ENCODE measurements at places on chromosomes 7 and 10.

GRCh38 chr10:61170594-61170993 is 226.6 kb upstream of the RHOBTB1 start:
- DNase-seq = no peak

DNA sequence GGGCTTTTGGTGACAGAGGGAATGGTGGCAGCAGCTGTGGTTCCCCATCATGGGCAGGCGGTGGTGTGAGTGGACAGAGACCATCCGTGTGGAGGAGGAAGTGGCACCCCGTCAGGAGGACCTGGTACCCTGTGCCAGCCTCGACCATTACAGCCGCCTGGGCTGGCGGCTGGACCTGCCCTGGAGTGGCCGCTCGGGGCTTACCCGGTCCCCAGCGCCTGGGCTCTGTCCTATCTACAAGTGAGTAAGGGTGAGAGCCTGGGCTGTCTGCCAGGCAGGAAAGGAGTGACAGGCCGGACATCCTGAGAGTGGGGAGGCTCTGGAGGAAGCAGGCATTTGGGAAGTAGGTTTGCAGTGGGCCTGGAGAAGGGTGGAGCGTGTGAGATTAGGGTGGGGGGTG is 2.9 kb upstream of the ZNF467 start:
- peak; percentile 69 for DNase-seq

DNA sequence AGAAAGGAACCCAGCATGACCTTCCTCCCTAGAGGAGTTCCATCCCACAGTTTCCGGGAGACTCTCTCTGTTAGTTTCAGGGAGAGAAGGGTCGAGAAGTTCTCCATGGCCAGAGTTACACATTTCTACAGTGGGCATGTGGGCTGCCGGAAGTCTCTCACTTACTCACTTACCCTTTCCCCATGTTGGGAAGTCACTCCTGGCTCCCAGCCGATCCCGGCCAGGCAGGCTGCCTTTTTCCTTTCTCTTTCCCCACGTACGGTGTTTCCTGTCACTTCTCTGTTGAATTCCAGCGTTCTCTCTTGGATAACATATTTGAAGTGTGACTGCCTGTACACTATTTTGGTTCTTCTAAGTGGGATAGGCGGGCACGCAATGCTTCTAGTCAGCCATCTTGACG is 3.5 kb downstream of the TEX36 start:
- DNase-seq = peak; percentile 41

DNA sequence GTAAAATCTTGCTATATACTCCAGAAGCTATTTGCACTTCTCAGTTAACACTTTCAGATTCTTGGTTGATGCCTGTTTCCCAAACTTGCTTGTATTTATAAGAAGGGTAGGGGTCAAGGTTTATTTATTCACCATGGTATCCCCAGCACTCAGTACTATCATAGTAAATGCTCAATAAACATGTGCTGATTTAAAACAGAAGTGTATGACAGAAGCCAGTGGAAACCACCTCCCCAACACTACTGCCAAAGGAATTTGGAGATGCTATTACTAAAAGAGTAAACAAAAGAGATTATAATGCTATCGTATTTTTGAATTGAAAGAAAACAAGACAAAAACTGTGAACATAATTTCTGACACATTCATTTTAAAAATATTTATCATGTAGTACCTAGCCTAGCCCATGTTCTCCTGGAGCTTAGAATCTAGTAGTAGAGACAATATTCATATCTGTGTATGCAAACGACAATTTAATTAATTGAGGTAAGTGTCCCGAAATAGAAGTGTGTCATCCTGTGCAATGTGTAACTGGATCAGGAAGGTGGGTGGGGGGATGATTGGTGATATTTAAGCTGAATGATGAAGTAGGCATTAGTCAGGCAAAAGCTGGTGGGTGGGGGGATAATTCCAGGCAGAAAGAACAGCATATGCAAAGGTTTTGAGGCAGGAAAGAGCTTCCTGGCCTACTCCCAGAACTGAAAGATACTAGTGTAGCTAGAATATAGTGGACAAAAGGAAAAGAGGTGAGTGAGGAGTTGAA is 77.5 kb downstream of the HGF start:
- no peak for DNase-seq

DNA sequence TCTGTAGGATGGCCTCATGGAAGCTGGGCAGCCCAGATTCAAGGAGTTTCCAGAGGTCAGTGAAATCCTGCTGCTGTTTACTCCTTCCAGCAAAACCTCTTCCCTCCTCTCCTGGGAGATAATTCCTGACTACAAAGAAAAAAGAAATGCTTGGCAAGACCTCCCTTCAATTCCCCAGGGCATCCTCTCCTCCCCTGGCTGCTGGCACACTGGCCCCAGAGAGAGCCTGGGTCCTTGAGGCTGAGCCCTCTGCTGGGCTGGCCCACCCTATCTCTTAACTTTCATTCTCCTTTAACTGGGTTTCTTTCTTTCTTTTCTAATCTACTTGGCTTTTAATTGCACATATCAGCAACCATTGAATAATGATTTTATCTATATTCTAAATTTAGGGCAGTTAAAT is 7.7 kb downstream of the DRGX start:
- no peak for DNase-seq

- peak; percentile 68 for DNase-seq
Measured at GRCh38 chr7:135672560-135673359, 10.4 kb downstream of the STMP1 start.

DNA sequence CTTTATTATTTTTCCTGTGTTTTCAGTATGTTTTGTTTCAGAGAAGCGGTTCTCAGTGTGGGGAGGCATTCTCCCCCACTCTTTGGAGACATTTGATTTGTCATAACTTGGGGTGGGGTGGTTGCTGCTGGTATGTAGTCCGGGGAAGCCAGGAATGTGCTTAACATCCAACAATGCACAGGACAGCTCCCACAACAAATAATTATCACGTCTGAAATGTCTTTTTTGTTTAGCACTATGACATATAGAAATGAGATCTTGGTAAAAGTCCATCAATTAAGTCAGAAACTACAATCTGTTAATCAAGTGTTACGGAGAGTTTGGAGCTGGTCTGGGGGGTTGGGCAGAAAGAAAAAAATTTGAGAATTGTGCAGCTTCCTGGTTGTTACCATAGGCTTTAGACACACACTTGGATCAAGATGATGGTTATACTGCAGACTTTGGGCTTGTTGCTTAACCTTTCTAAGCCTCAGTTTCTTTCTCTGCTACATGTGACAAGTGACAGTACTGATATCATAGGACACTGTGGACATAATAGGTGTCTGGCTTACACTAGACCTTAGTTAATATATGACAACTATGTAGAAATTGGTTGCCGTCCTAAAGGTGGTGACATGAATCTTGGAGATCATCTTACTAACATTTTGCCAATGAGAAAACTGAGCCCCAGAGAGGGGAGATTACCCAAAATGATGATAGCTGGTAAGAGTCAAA is 113.7 kb downstream of the LRMDA start:
- DNase-seq = no peak

DNA sequence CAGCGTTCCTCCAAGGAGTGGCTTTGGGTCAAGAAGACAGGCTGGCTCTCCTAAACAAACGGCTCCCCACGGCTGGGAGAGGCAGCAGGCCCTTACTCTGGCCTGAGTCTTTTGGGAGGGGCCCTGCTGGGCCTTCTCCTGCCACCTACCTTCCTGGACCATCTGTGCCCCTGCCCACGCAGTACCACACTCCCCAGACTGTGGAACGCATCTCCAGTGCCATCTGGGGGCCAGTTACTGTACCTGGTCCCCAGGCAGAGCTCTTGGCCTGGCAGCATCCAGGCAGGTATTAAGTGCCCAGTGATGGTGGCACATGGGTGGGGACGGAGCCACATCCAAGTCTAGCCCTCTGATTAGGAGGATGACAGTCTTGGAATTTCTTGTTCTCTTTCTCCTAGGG is 14.4 kb downstream of the ALKBH4 start:
- no peak for DNase-seq

DNA sequence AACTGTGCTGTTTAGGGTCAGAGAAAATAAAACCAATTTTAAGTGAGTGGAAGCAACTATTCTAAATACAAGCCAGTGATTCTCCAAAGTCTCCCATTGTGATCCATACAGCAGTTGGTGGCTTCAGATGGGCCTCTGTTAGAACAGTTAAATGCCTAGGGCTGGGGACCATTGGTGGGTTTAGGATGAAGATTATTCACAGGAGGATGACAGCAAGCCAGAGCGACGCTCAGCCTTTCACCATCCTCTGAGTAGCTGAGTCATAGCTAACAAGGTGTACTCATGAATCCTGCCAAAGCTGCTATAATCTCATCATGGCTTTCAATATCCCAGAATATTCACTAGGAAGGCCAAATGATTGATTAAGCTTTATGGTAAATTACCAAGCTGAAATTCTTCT is 39.6 kb downstream of the STARD3NL start:
- DNase-seq = no peak

DNA sequence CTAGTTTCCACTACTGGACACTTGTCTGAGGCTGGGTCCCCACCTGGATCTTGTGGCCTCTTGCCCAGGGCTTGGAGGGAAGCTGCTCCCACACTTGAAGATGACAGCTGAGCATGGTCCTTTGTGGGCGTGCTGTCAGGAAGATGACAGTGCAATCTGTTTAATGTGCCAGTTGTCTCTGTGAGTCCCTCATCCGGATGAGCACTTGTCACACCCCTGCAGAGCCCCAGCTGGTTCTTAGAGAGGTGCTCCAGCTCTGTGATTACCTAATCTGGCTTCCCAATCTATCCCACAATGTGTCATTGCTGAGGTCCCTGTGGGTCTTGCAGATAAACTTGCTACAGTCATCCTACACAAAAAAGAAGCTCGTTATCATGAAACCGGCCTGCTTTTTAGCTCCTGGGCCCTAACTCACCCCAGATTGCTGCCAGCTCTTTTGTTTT is 34.8 kb upstream of the CCSER2 start:
- no peak for DNase-seq

DNA sequence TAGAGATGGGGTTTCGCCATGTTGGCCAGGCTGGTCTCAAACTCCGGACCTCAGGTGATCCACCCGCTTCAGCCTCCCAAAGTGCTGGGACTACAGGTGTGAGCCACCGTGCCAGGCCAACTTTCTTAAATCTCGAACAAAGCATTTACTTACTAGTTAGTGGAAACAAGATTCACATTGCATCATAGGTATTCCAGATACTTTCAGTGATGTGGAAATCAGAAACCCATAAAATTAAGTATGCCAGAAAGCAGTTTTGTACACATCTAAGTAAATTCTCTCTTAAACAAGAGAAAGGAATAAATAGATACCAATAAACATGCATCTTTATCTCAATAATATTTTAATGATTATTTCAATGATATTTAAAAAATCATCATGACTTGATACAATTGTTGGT is 75.5 kb downstream of the DGKI start:
- DNase-seq = no peak

DNA sequence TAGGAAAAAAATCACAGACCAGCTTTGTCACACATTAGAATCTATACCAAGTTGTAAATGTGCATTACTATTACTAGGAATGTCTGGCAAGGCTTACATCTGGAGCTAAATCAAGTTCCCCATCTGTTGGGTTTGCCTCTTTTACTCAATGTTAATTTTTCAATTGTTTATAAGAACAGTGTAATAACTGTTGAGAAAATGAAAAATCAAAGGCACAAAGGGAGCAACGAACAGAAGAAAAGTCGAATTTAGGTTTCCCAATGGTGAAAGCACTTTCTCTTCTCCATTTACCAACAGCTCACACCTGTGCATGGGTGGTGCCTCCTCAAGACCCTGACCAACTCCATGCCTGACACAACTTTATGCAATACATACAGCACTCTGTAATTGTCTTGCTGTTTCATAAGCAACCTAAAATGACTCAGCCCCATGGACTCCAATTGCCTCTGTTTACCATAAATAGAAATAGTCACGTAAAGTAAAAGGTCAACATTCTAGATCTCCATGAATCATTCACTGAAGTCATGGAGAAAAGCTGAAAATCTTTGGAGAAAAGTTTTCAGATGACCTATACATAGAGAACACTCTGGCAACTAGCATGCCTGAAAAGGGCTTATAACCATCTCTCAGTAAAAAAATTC is 95.5 kb upstream of the KCNIP2 start:
- DNase-seq = peak; percentile 82

GRCh38 chr10:129755158-129755591 is 208.9 kb downstream of the EBF3 start:
- DNase-seq = no peak

DNA sequence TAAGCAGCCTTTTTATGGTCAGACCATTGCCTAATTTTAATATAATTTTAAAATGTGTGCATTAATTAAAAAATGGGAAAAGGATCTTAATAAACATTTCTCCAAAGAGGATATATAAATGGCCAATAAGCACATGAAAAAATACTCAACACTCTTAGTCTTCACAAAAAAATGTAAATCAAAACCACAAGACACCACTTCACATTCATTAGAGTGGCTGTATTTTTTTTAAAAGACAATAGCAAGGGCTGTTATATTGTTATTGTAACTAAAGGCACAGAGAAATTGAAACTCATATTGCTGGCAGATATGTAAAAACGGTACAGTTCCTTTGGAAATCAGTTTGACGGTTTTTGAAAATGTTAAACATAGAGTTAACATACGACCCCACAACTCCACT is 3.2 kb upstream of the CROT start:
- no peak for DNase-seq

DNA sequence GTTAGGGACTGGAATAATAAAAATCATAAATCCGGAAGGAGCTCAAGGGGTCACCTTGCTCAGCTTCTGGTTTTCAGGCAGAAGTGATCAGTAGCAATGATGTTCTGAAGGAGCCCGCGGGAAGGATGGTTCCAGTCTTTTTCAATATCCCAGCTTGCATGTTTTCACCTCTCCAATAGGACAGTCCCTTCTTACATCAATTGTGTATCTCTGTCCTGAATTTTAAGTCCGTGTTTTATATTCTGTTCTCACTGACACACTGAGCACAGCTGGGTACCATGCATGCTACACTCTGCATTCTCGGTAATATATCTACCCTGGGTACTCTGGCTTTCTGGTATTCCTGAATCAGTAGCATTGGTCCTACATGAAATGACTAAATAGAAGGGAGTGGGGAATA is 55.2 kb upstream of the SLC35B4 start:
- DNase-seq = no peak

GRCh38 chr7:100369105-100369504 is 4.2 kb upstream of the PILRA start:
- no peak for DNase-seq

DNA sequence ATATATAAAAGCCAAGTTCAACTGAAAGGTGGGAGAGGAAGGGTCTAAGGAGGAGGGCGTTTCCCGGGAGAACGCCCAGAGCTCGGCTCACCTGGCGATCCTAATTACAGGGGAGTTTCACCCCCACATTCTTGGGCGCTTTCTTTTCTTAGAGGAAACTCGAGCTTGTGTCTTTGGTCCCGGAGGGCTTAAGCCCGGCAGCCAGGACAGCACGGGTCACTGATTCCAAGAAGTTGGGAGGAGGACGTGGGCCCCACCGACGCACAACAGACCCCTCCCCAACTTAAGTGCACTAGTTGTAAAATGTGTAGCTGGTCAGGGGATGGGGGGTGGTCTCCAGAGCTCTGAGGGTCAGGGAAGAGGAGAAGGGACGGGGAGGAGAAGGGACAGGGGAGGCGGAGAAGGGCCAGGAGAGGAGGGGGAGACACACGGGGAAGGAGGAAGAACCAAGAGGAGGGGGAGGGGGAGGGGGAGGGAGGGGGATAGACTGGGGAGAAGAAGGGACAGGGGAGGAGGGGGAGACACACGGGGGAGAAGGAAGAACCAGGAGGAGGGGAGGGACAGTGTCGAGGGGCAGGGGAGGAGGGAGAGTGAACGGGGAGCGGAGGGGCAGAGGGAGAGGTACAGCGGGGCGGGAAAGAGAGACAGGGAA is 874 bp downstream of the BAIAP2L1 start:
- DNase-seq = peak; percentile 5

Data from dermis microvascular lymphatic vessel endothelial cell (primary cell).